ENCODE measurements at places on chromosomes 7 and 10. TPM values are rescaled to one million over a fixed set of nuclear protein-coding genes. Genes with fewer than 3 reads are reported as not detected.

DNA sequence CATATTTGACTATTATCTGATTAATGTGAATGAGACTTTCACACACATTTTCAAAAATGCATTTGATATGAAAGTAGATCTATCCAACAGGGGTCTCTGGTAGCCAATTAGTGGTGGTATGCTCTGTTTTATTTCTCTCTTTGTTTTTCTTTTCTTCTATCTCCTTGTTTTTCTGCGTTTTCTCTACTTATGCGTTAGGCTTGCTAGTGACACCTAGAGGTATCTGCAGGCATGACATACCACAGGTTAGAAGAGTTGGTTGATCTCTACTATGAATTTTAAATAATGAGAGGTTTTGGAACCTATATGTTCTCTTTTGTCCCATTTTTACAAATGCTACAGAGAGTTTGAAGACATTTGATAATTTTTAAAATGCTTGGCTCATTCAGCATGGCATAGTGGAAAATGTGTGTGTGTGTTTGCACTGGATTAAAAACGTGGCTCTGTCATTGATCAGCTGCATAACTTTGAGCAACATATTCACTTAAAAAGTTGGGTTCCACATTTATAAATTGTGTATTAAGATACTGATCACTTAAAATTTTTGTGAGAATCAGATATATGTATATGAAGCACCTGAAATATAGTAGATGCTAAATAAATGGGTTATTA, 28.1 kb upstream of the PLXDC2 start:
- DNase-seq: peak; percentile 67

- DNase-seq: no peak
Observed at GRCh38 chr10:75203724-75204123, 6.9 kb upstream of the VDAC2 start.

DNA sequence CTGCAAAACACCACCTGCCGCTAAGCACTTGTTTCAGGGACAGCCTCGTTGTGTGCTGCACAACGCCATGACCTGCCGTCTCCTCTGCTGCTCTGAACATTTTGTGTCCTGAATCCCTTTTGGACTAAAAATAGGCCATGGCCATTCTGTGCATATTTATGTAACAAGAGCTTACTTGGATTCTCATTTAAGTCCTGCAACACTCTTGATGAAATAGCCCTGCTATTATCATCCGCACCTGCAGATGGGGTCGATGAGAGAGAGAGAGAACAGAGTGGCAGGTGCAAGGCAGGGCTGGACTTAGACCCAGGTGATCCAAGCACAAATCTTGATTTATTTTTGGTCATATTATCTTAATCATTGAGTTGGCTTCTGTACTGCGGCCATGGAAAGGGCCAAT, 121.2 kb upstream of the PRKCQ start:
- no peak for DNase-seq

The OR6V1 gene
- not detected for total RNA-seq

DNA sequence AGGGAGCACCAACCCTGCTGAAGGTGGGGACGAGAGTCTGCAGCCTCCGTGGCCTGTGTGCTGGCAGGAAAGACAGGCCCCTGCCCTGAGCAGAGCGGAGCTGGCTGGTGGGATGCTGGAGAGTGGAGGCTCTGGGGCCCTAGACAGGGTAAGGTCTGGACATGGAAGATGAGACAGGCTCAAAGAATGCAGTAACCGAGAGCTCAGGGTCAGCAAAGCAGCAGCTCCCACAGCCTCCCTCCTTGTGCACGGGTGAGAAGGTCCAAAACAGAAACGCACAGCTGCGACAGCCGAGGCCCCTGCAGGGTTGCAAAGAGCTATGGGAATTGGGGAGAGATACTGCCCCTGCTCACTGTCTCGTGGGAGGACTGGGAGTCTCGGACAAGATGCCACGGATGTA, 80.5 kb downstream of the TNS3 start:
- peak; percentile 90 for DNase-seq

- DNase-seq: peak; percentile 61
Observed at GRCh38 chr10:100697070-100697469, 48.3 kb upstream of the PAX2 start.

DNA sequence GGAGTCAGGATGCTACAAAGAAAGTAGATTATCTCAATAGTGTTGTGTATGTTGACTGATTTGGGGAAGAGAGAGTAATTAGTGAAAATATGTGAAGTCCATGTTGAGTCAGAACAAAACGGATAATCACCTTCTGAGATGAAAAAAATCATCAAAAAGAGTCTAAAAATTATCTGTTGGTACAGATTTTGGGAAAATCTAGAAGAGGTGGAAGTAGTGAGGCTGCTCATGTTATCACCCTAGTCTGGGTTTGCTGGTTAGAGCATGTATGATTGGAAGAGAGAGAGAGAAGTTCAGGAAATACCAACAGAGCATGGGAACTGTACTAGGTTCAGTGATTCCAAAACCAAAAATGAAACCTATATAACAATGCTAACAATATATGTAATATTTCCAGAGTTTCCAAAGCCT, 12.3 kb downstream of the RPA3 start:
- no peak for DNase-seq

GRCh38 chr10:58842860-58843376, 330.2 kb downstream of the BICC1 start:
- DNase-seq: peak; percentile 23

The TMEM270 gene
- total RNA-seq: not detected

DNA sequence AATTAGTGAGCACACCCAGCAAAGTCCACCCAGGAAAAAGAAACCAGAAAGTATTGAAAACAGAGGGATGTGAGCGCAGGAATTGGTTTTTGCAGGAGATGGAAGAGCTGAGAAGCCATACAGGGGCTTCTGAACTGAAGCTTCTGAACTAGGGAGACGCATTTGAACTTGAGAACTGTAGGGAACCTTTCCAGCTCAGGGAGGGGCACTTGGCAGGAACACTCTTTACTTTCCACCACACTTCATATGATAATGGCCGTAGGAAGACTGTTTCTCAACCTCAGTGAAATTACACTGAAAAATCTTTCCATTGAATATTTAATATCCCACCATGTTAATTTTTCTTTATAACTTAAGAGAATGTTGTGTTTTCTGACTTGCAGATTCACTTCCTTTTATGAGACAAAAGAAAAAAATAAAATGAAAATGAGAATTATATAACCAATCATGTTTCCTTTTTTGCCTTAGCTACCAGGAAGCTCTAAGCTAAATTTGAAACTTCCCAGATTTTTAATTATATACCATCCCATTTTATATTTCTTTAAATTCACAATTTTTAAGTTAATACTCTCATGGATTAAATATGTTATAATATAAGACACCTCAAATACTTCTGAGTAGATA, 98.3 kb upstream of the TCF7L2 start:
- no peak for DNase-seq

DNA sequence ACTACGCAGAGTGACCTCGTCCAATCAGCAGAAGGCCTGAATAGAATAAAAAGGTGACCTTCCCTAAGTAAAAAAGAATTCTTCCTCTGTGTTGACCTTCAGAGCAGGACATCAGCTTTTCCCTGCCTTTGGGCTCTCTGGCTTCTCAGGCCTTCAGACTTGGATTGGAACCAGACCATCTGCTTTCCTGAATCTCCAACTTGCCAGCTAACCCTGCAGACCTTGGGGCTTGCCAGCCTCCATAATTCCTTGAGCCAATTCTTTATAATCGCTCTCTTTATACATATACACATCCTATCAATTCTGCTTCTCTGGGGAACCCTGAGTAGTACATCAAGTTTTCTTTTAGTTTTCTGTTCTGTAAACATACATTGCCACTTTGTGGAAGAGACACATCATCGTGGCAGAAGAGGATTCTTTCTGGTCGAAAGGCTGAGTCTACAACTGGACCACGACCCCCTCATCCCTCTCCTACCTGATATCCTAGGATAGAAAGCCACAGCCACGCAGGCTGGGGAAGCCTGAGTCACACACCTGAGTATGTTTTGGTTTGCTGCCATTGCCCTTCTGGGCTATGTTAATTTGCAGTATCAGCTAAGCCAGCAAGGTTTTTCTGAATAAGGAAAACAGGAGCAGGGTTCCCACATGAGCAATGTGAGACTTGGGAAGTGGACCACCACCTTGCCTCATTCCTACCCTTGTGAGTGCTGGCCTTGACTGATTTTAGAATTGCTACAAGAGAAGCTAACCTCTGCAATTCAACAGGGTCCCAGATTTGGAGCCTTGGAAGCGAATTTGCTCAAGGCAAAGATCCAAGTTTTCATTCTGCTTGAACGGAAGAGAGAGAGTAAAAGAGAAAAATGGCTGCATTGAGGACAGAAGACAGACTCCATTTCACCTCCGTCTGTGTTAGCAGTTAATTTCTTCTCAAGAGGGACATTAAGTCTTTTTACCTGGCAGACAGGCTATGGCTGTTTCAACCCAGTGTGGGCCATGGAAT, 445.2 kb upstream of the FZD8 start:
- DNase-seq: no peak

The TLL2 gene
- 0.11 TPM for total RNA-seq

The JMJD1C gene
- total RNA-seq: 149 TPM

Data from LHCN-M2 (cell line).